ENCODE measurements at places on chromosomes 2 and 18.

DNA sequence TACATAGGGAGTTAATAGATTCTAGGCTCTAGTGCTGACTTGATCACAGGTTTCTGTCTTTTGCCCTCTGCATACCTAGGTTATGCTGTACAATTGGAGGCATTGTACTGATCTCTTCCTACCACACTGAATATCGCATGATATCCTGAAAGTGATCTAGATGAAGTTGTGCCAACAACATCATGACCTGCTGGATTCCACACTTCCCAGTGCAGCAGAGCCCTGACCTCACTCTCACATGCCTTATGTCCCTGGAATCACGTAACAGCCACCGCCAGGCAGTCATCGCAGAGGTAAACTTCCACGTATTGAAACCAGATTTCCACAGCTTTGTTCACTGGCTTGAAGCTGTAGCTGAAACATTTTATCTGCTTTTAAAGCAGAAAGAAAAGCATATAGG is 214.0 kb downstream of the ANKRD30B start:
- DNase-seq, result no peak

- DNase-seq, result peak; percentile 80
These were observed 937 bp upstream of the LANCL1 start for GRCh38 chr2:210477496-210477895.

DNA sequence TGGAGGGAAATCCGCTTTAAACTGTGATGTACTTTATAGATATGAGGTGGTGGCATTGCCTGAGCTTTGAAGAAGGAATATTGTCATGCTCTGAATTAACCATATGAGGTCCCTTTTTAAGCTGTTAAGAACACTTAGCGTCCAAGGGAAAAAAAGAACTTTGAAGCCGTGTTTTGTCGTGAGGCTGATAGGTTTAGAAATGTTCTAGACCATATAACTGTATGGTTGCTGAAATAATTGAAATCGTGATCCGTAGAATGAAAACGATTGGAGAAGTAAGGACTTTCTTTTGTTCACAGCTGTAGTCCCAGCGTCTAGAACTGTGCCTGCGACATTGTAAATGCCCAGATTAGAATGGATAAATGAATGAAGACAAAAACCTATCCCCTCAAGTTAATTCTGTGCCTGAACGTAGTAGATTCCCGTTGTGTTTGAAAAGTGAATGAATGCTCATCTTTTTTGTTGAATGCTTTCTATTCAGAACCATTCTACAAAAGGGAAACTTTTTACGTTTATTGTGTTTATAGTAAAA is 1.5 kb downstream of the SMCHD1 start:
- peak; percentile 17 for DNase-seq

DNA sequence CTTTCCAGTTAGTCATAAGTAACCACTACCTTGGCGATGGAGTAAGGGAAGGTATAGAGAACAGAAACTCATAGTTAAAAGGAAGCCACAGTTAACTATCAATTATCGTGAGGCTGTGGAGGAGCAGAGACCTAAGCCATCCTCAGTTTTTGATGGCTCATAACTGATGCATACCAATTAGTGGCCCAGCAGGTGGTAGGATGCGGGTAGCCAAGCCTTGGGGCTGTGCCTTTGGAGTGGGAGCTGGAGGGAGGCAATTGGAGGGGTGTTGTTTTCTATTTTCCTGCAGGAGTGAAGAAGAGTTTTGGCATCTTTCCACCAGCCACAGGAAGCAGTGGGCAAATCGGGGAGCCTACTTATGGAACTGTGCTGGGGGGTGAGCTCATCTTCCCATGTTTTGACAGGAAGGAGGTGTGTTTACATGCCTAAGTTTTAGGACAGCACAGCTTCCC is 194.8 kb downstream of the TPGS2 start:
- no peak for DNase-seq

- DNase-seq, result no peak
These were observed 29.7 kb downstream of the PPIG start for GRCh38 chr2:169613876-169614275.

GRCh38 chr18:31835528-31836133 is 75.0 kb upstream of the SLC25A52 start:
- DNase-seq, result no peak

DNA sequence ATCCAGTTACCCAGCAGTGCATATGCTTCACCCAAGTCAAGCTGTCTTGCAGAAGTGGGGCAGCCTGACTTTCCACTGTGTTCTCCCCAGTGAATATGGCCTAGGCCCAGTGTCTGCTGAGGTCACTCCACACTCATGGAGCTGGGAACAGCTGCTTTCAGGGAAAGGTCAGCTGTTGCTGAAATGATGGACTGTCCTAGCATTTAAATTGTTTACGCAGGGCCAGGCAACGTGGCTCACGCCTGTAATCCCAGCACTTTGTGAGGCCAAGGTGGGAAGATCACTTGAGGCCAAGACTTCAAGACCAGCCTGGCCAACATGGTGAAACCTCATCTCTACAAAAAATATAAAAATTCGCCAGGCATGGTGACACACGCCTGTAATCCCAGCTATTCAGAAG is 86.5 kb downstream of the LIPG start:
- no peak for DNase-seq

Measured in cardiac fibroblast (primary cell).